ENCODE measurements at places on chromosomes 3 and 15.

DNA sequence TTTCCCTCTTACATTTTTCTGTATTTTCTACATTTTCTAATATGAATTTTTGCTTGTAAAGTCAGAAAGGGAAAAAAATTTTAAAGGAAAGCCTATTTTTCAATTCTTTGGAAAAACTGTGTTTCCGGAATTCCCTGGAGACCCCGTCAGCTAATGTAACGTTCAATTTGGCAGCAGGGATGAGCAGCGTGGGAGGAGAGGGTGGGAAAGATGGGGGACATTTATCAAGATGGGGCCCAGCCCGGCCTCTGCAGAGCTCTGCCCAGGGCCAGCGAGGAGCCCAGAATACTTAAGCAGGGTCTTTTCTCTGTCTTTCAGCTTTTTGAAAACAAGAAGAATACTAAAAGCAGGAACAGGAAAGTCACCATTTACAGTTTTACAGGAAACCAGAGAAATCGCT lies 129.0 kb downstream of the LRRK1 start:
- DNase-seq = no peak

GRCh38 chr3:160400702-160401150 lies 1.3 kb downstream of the SMC4 start:
- no peak for DNase-seq

- no peak for DNase-seq
These were observed 8.2 kb downstream of the SNX33 start for GRCh38 chr15:75655931-75656330.

- no peak for DNase-seq
These were observed 17.8 kb upstream of the IREB2 start for GRCh38 chr15:78420220-78420619.

DNA sequence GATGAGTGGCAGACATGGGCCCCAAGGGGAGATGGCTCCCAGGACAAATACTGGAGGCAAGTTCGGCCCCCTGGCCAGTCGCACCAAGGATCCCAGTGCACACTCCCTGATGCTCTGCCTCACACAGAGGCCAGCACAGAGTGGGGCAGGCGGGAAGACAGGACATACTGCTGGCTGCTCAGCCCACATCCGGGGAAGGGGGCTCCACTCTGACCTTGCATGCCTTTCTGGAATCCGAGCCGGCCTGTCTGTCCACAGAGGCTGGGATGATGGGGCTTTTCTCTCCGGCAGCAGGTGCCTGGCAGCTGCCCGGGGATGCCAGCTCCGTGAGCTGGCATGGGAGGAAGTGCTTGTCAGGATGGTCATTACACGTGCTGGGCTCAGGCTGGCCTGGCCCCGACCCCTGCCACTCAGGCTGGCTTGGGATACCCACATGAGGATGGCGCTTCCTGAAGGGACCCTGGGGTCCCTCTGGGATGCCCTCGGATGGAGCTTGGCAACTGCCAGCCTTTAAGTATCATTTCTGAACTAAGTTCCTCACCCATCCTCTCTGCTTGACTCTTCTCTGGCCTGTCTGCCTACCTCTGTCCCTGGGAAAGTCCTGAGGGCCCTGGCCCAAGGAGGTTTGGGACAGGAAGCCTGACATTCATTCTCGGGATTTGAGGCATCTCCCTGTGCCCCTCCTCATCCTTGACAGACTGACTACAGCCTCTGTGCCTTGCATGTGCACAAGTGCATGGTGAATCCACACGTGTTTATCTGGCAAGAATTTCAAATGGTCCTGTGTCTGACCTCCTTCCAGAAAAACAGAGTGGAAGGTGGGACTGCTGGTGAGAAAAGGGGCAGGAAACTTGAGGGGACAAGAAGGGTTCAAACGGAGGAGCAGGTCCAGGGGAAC lies 46.5 kb downstream of the EXOG start:
- DNase-seq = peak; percentile 37

DNA sequence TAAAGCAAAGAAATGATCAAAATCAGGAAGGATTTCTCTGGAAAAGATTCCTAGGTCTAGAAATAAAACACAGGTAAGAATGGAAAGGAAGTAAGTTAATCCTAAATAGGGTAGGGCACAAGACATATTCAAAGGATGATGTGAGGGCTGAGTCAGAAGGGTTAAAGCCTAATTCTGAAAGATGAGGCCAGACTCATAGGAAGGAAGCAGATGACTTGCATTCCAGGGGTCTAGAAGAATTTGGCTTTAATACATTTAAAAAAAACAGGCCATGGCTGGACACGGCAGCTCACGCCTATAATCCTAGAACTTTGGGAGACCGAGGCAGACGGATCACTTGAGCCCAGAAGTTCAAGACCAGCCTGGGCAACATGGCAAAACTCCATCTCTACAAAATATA lies 3.2 kb downstream of the SSR3 start:
- peak; percentile 35 for DNase-seq

- DNase-seq = no peak
These were observed 199.8 kb downstream of the WDR72 start for GRCh38 chr15:53559364-53560277.

DNA sequence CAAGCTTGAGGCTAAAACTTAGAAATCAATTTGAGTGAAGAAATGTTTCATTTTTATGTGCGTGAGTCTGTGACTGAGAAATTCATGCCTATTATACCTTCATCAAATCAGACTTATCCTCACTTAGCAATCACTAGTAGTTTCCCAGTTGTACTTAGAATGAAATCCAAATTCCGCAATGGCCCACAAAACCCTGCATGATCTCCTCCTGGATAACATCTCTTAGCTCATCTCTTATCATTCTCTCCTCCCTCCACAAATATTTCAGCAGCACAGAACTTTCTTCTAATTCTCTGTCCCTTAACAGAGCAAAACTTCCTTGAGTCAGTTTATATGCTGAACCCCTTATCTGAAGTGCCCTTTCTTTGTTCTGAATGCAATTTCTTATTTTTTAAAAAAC lies 198.8 kb upstream of the TGFBR2 start:
- no peak for DNase-seq

DNA sequence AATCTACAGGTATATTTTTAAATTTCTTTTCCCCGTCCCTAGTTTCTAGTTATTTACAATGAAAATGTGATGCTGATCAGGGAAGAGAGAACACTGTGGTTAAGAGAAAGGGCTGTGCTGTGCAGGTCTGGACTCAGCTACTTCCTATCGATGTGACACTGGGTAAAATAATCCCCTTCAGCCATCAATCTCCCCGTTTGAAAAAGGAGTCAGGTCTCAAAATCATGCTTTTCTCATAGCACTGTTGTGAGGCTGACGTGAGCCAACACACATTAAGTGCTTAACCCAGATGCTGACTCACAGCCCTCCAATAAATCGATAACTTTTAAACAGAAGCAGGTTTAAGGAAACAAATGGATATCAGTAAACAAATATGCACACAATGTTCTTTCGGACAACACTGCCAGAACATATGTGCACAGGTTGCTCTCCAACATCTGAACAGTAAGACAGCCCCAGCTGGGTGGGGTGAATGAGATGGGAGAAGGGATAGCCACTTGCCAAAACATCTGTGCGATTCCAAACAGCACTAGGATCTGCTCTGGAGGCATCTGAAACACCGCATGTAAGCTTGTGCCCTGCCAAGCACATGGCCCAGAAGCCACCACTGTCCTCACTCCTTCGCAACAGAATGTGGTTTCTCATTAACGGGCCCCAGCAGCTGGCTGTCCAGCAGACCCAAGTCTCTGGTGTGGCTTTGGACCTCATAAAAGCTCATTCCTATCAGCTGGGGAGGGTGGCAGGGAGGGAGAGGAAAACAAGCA lies 143.2 kb upstream of the PRICKLE2 start:
- DNase-seq = no peak

DNA sequence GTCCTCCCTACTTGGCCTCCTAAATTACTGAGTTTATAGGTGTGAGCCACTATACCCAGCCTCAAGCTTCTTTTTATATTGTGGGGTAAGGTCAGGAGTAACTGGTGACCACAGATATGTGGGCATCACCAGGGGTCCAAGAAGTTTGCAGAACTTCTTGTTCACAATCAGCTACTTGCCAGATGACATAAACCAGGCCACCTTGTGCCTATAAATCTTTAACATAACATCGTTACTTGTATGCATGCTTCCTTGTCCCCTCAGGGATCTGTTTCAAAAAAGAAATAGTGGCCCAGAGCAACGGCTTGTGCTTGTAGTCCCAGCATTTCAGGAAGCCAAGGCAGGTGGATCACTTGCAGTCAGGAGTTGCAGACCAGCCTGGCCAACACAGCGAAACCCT lies 115.1 kb upstream of the FAM174B start:
- DNase-seq = no peak

- peak; percentile 43 for DNase-seq
These were observed 106.6 kb upstream of the TMC3 start for GRCh38 chr15:81480645-81481053.

- DNase-seq = no peak
These were observed 332.3 kb downstream of the SHQ1 start for GRCh38 chr3:72515941-72516340.

DNA sequence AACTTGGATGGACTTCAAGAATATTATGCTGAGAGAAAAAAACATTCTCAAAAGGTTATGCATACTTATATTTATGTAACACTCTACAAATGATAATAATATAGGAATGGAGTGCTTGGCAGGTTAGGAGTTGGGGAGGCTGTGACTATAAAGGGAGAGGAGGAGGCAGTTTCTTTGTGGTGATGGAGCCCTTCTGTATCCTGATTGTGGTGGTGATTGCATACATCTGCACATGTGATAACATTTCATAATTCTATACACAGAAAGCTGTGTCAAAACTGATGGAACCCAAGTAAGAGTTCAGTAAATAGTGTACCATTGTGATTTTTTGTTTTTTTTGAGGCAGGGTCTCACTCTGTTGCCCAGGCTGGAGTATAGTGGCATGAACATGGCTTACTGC lies 31.7 kb upstream of the FAM3D start:
- no peak for DNase-seq

GRCh38 chr3:120848503-120848902 lies 59.5 kb upstream of the STXBP5L start:
- no peak for DNase-seq

DNA sequence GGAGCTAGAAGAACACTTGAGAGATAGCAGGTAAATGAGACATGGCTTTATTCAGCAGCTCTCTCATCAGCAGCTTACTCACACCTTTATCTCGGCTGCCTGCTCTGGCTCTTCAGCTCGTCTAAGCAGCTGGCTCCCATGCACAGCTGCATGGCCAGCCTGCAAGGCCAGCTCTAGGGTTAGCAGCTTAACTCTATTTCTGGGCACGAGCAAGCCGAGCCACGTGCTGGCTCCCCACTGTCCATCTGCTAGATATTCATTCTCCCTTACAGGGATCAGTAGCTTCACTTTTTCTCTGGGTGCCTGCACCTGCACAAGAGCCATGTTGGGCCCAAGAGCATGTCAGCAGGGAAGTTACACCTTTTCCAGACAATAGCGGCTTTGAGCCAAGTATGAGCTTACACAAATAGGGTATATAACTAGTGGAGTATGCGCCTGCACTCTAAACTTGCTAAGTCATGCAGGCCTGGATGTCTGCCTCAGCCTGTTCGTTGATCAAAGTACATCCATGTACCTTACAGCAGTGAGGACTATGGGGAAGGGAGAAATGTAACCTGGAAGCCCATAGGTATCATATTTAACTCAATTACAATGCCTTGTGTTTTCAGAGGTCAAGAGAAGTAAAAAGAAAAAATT lies 174.9 kb upstream of the SNTN start:
- DNase-seq = no peak

- DNase-seq = no peak
These were observed 49.3 kb upstream of the SKOR1 start for GRCh38 chr15:67775998-67776397.

GRCh38 chr3:38755130-38755529 lies 60.9 kb downstream of the SCN10A start:
- no peak for DNase-seq

GRCh38 chr3:126390201-126390600 lies 4.5 kb upstream of the CFAP100 start:
- no peak for DNase-seq

DNA sequence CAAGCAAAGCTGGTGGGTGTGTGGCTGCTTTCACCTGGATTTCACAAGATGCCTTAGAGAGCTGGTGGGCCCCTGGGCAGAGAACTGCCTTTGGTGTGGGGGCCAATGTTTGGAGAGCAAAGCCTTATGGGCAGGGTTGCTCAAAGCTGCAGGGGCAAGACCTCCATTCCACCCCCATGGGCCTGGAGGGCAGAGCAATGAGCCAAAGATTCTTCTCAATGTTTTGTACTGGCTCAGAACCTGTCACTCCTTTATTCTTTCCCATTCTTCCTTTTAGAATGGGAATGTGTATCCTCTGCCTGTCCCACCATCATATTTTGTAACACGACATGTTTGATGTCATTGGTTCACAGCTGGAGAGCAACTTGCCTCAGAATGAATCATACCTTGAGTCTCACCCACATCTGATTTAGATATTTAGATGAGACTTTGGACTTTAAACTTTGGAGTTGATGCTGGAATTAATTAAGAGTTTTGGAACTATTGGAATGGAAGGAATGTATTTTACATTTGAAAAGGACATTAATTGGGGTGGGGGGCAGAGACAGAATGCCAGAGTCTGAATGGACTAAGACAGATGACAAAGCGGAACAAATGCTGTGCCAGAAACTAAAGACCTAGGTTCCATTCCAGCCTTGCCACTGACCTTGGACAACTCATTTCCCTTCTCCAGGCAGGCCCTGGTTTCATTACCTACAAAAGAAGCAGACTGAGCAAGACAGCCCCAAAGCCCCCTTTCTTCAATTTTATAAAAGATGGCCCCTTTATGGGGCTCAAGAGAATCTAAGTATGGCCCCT lies 72.9 kb downstream of the DAPK2 start:
- no peak for DNase-seq

DNA sequence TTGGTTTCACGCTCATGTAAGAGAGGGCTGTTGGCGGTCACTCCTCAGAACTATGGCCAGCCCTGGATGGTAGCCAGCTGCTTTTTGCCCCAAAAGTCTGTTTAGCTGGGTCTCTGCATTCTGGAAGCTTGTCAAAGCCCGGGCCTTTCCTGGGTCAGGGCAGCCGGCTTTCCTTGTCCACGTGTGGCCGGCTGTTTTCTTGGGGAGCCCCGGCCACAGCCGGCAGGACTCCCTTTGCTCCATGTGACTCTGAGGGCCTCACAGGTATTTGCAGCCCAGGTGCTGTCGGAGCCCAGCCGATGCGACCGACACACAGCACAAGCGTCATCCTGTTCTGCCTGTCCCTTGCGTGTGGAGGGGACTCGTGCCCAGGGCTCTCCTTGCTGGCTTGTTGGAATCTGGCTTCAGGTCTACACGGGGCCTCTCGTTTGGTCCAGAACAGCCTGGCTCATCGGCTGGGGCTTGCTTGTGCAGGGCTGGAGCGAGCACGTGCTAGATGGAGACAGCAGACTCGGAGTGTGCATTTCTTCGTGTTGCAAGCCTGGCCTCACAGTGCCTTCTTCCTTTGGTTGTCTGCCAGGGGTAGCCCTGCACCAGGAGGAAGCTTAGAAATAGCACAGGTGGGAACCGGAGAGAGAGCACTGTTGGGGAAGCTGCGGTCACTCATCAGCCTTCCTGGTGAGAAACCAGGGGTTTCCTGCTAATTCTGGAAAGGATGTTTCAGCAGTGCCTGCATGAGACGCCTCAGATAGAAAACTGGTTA lies 51.5 kb downstream of the PGPEP1L start:
- DNase-seq = no peak
